ENCODE measurements at places on chromosomes 3 and 15. TPM values are rescaled to one million over a fixed set of nuclear protein-coding genes. Genes with fewer than 3 reads are reported as not detected.

GRCh38 chr15:66947471-66947870 is 117.9 kb upstream of the SMAD3 start:
- DNase-seq: no peak

GRCh38 chr3:47985381-47985780 is 30.8 kb downstream of the MAP4 start:
- no peak for DNase-seq

FAM43A gene
- total RNA-seq: 80.7 TPM

SPTBN5 gene
- 0.11 TPM for total RNA-seq

FETUB gene
- total RNA-seq: not detected

MUC20 gene
- total RNA-seq: 0.22 TPM

GRCh38 chr3:188941103-188941502 is 230.7 kb upstream of the TPRG1 start:
- peak; percentile 87 for DNase-seq

DNA sequence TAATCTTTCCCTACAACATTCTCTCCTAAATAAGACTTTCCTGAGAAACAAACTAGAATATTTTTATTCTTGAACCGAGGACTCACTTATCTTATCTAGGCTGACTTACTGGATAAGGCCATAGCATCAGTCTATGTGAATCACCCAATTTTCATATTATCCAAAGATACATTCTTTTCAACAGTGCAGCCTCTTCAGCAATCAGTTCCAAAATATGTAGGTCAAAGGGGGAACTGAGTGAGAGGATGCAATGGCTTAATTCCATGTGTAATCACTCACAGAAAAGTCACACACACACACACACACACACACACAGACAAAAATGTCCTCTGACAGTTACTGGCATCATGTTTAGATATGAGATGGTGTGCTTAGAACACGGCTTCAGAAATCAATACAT is 31.5 kb upstream of the MECOM start:
- DNase-seq: no peak

GRCh38 chr3:177337541-177338331 is 140.5 kb upstream of the TBL1XR1 start:
- no peak for DNase-seq

DNA sequence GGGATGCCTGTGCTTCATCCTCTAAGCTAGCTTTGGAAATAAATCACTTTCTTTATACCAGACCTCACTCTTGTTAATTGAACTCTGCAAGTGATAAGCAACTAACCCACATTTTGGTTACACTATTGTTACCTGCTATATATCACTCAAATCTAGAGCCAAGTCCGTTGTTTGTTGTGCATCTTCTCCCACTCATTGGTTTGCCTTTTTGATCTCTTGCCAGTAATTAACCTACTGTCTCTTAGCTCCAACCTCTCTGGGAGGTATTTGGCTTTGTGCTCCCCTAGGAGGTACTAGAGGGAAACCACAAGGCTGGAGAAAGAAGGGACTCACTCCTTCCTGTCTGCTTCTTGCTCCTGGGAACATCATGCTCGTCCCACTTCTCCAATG is 12.8 kb upstream of the CRBN start:
- no peak for DNase-seq

- DNase-seq: no peak
Measured at GRCh38 chr3:48305396-48305795, 28.1 kb downstream of the SPINK8 start.

DNA sequence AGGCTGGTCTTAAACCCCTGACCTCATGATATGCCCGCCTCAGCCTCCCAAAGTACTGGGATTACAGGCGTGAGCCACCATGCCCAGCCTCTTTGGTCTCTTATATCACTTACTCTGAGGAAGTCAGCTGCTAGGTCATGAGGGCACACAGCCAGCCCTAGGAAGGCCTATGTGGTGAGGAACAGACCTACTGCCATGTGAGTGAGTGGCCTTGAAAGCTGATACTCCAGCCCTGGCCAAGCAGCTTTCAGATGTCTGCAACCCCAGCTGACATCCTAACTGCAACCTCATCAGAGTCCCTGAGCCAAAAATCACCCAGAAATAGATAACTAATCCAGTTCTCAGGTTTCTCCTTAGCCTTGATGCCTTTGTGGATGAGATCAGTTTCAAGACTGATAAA is 224.3 kb downstream of the EDEM1 start:
- DNase-seq: no peak

CCK gene
- total RNA-seq: not detected

DNA sequence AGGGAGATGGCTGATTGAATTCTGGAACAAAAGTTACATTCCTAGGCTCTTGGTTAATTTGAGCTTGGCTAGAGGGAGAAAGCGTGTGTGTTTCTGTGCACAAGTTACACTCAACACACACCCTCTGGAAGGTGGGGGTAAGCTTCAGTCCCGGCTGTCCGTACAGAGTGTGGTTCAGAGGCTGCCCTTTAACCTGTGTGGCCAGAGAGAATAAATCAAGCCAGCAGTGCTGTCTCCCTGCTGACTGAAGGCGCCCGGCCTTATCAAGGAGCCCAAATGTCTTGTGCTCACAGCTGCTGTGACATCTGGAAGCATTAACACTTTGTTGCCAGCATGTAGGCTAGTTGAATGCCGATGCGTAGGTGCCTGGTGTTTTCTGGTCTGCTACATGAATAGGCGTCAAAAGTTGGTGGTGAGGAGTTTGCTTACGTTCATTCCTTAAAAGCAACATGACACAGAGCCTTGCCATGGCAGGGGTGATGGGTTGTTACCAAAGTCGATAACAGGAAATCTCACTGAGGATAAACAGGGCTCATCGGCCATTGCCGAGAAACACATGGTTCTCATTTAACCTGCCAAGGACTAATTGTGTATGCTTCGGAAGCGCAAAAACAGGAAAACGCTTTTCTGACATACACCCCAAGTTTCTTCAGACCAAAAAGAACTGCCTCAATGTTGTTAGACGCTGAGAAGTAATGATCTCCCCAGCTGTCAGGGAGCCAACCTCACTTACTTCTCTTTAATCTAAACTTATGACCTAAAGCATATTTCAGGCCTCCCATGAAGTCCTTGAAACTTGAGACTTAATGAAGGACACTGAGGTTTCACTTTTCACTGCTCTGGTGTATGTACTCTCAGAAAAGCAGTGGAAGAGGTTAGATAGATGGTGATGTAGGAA is 95.8 kb upstream of the CTDSPL start:
- no peak for DNase-seq

PDZRN3 gene
- 22.4 TPM for total RNA-seq

CASR gene
- not detected for total RNA-seq

GRCh38 chr15:73265536-73266153 is 103.1 kb downstream of the HCN4 start:
- DNase-seq: peak; percentile 83

SLC24A5 gene
- not detected for total RNA-seq

DNA sequence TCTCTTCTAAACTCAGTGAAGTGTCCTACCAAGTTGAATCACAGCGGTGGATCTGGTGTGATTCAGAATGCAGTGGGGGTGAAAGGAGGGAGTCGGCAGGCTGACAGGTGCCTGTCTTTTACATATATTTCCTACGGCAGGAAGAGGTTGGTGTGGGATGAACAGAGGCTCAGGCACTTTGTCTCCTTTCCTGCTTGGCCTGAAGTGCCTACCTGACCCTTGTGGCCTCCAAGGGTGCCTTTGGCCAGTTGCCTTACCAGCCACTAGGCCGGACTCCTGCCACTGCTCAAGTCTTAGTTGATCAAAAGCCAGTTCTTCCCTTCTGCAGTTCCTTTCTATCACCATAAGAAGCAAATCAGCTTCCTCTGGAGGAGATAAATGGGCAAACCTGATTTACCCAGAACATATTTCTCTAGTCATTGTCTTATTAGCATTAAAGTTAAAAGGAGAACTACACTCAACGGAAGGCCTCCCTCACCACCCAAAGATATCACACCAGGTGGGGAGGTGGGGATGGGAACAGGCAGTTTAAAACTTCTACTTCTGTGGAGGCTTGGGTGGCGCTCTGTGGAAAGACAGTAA is 52.1 kb downstream of the CRTC3 start:
- peak; percentile 50 for DNase-seq

DNA sequence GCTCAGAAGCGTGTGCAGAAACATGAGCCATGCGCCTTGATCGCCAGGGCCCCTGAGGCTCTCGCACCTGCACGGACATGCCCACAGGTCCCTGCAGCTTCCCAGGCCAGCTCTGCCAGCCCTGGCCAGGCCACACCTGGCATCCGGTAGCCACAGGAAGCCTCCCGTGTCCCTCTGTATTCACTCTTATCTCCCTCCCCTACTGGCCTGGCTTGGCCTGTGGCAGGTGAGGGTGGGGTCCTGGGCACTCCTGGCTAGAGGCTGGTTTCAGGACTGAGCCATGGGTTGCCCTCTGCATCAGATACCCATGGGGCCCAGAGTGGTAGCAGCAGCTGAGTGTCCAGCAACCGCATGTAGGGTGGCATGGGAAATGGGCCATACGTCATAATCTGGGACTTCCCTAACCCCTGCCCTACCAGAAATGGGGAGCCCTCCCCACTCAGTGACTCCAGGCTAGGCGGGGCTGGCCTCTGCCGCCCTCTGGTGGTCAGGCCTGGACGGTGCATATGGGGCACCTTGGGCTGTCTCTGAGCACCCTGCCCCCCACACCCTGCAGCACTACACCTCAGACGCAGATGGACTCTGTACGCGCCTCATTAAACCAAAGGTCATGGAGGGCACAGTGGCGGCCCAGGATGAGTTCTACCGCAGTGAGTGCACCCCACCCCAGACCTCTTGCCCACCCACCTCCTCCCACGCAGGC is 12.6 kb upstream of the LMAN1L start:
- DNase-seq: peak; percentile 93

DNA sequence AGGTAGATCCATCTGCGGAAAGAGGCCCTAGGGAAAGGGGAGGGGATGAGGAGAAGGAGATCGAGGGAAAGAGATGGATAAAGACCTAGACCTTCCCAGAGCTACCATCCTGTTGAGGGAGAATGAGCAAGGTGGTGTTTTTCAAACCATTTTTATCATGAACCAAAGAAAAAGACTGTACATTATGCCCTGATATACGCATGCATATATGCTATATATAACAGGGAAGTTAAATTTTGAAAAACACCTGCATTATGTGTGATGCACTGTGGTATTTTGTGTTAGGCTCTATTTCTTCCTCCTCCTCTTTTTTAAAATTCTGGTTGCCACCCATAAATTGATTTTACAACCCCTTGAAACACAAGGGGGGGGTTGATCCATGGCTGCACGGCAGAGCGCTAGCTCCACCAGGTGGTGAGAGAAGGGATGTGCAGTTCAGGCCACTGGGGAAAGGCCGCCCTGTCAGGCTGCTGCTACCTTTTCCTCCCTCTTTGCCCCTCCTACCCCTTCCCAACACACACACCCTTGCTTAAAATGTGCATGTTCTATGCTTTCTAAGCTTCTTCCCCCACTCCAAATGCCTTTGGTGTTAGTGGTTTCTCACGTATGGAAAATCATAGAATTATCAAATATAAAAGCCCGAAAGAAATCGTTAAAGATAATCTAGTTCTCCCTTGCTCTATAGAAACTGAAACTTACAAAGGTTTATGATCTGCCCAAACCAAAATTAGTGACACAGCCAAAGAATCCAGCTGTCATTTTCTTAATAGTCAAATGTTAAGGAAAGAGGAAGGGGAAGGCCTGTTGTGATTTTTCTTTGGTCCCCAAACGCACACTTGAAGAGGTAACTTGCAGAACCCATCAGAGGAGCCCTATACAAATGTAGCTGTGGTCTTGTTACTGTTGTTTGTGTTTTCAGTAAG is 262.0 kb upstream of the UMPS start:
- peak; percentile 77 for DNase-seq

GPR171 gene
- total RNA-seq: not detected

- DNase-seq: no peak
Measured at GRCh38 chr3:168991803-168992202, 671.7 kb downstream of the MECOM start.

- DNase-seq: no peak
Measured at GRCh38 chr3:71599416-71599815, 15.9 kb upstream of the FOXP1 start.

DNA sequence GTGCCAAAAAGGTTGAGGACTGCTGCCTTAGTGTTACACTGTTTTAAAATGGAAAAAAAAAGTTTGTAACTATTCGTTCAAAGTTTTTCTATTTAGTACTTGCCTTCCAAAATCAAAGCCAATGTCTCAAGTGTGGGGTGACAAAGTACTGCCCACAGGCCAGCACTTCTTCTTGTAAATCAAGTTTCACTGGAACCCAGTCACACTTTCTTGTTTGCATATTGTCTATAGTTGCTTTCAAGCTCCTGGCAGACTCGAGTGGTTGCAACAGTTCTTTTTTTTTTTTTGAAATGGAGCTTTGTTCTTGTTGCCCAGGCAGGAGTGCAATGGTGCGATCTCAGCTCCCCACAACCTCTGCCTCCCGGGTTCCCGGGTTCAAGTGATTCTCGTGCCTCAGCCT is 75.3 kb upstream of the RPL35A start:
- DNase-seq: no peak

SLC9C1 gene
- not detected for total RNA-seq

DNA sequence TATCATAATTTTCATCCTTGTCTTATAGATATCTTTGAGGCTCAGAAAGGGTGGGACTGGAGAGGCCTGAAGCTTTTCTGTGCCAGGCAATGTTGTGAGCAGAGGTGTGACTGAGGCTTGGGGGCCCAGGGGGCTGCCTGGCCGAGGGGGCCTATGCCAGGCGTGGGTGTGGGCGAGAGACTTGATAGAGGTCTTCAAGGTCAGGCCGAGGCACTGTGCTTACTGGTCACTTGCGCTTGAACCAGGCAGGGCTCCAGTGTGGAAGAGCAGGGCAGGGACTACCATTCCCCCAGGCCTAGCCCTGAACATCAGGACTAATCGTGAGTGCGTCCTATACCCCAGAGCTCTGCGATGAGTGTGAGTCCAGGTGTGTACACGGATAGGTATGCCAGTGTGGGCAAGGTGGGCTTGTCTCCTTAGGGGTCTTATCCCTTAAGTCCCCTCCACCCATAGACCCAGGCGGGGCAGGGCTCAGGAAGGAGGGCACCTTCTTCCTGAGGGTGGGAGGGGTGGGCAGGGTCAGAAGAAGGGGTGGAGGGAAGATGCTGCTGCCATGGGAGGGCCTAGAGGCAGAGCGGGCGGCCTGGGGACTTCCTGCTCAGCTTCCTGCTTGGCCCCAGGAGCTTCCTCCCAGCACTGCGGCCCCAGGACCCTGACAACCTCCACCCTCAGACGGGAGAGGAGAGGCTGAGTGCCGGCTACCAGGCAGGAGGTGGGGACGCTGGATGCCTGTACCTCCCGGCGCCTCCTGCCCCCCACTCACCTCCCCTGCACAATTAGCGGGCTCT is 84.7 kb downstream of the LINGO1 start:
- no peak for DNase-seq

- DNase-seq: no peak
Measured at GRCh38 chr15:27770086-27770607, 329.0 kb downstream of the OCA2 start.

DNA sequence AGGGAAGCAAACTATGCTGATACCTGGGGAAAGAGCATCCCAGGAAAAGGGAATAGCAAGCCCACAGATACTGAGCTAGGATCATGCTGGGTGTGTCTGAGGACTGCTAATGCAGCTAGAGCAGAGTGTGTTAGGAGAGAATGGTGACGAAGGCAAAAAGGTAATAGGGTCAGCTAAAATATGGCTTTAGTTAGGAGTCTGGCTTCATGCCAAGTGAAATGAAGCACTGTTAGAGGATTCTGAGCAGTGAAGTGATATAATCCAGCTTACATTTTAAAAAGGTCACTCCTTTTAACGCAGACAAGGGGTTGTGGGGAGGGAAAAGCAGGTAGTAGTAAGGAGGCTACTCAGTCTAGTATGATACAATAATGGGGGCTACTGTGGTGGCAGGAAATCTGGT is 30.4 kb downstream of the SECISBP2L start:
- DNase-seq: no peak

Data from Karpas-422 (cell line).